Endothelial cell of umbilical vein (primary cell): ENCODE measurements at places on chromosomes 13 and 19.

DNA sequence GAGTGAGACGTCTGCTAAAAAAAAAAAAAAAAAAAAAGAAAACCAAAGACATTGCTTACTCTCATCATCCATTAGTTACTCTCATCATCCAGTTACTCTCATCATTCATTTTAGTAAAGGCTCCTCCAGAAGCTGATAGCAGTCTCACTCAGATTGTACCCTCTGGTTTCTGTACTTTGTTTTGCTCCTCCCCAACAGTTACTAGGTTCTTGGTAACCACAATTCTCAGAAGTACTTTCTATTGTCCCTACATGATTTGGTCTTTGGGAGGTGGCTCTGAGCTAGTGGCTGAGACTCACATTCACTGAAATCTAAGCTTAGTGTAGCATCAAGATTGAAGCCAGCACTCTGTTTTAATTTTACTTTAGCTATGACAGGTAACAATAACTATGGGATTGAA is 14.3 kb downstream of the ERICH4 start:
- DNase-seq = peak; percentile 30

DNA sequence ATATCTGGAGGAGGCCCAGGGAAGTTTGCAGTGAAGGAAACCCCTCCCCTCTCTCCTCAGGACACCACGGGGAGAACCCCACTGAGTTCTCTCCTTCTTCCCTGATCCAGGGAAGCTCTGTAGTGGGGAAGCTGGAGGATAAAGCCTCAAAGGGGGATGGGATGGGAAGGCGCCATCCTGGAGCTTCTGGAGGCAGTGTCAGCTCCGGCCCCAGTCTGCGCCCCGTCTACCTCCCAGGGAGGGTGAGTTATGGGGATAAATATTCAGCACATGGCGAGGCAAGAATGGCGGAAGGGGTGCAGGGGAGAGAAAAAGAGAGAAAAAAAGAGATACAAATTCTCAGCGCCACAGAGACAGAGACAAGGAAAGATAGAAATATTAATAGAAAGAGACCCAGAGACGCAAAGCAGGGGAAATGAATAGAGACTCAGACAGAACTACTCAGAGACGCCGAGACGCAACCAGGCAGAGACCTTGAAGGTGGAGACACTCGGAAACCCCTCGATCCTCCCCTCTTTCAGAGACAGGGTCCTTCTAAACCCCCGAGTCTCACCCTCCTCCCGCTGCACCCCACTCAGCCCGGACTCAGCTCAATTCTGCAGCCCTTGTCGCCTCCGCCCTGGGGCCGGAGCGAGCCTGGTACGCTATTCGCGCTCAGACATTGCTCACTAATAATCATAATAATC is 23.6 kb downstream of the OLFM2 start:
- DNase-seq = no peak

GRCh38 chr19:21835810-21836444 is at the start of gene ZNF43:
Gene ZNF43, minus strand, starts transcription at chr19:21836182. Its CDS starts 144 bp downstream, at chr19:21836038.
- peak; percentile 91 for DNase-seq

- DNase-seq = no peak
Measured at GRCh38 chr13:97261254-97262005, 39.3 kb downstream of the MBNL2 start.

GRCh38 chr19:29662604-29663404 is 2.5 kb upstream of the PLEKHF1 start:
- peak; percentile 69 for DNase-seq

DNA sequence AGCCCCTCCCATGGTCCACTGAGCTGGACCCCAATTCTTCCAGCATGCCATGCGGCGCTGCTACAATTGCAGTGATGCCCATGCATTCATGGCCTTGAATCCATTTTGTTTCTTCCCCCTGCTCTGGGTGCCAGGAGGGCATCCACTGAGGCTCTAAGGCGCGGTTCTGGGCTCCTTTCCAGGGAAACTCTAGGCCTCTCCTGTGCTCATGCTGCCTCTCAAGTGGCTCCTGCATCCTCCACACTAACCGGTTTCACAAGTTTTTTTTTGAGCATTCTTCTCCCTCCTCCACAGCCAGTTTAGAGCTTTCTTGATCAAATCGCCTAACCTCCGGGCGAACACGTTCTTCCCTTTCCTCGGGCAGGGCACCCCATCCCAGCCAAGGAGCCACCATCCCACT is 69.1 kb upstream of the FLT1 start:
- DNase-seq = no peak

DNA sequence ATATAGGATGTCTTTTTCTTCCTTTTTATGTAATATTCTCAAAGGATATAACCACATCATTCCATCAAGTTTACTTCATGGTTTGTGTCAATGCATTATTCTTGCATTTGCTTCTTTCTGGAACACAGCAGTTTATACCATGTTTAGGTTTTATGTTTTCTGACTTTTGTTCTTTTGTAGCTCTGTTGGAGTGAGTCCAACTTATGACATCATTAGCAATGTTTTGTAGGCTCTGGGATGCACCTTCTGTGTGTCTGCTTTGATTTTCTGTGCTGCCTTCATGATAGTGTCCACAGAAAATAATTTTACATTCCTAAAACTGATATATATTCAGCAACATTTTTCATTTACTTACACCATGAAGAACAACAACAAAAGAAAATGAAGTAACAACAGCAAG is 68.9 kb downstream of the SHISA2 start:
- peak; percentile 36 for DNase-seq

DNA sequence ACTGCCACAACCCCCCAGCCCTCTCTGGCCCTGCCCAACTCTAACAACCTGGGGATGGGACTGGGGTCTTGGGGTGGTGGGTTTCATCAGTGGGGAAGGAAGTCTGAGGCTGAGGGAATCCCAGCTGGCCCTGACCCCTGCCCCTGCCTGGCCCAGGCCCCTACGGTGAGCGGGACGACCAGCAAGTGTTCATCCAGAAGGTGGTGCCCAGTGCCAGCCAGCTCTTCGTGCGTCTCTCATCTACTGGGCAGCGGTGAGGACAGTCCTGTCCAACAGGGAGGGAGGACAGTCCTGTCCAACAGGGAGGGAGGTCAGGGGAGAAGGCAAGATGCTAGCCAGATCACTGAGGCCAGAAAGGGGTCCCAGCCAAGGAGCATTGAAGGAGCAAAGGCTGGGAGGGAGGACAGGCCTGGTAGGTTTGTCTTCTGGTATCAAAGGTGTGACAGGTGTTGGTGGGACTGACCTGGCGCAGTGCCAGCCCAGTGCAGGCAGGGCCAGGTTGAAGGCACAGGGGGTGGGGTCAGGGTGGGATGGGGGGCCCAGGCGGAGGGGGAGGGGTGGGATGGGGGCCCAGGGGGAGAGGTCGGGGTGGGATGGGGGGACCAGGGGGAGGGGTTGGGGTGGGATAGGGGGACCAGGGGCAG is 12.1 kb upstream of the LTBP4 start:
- DNase-seq = no peak

- DNase-seq = no peak
Measured at GRCh38 chr13:33347861-33348260, 62.3 kb upstream of the STARD13 start.

DNA sequence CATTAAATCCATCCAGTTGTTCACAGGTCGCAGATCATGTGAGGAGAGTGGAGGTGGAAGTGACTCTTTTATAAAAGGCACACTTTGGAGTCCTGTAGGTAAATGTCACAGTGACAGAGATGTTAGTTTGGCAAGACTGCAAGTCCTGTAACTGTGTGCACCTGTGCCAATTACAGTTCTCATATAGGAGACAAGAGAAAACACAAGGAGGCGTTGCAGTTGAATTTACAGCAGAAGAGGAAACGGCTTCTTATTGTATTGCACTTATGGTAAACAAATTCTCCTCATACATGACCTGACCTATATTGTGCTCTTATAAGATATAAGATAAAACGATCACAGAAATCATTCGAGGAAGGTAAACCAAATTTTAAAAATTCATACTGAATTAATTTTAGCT is 732.8 kb upstream of the SLC10A2 start:
- DNase-seq = no peak
